Activated CD4-positive, alpha-beta T cell treated with anti-CD3 and anti-CD28 coated beads for 24 hours (primary cell): ENCODE measurements at places on chromosomes 11 and 22.

DNA sequence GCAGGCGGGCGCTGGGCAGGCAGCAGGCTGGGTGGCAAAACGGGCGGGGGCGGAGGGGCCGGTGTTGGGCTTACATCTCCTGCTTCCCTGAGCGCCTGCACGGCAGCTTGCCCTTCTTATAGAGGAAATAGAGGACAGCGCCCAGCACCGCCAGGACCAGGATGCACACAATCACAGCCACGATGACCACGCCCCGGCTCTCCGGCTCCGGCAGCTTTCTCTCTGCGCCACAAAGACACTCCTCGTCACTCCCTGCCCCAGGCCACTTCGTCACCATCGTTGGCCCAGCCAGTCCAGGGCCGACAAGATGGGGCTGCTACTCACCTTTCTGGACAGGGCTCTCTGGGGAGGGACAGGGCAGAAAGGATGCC is 6.3 kb downstream of the MCAM start:
- no peak for DNase-seq

GRCh38 chr11:82398300-82398815 is 335.3 kb downstream of the FAM181B start:
- DNase-seq = no peak

- DNase-seq = no peak
These were observed 10.4 kb downstream of the MICAL3 start for GRCh38 chr22:18013947-18014346.

GRCh38 chr11:65213322-65214211 is 31.8 kb downstream of the CAPN1 start:
- no peak for DNase-seq

DNA sequence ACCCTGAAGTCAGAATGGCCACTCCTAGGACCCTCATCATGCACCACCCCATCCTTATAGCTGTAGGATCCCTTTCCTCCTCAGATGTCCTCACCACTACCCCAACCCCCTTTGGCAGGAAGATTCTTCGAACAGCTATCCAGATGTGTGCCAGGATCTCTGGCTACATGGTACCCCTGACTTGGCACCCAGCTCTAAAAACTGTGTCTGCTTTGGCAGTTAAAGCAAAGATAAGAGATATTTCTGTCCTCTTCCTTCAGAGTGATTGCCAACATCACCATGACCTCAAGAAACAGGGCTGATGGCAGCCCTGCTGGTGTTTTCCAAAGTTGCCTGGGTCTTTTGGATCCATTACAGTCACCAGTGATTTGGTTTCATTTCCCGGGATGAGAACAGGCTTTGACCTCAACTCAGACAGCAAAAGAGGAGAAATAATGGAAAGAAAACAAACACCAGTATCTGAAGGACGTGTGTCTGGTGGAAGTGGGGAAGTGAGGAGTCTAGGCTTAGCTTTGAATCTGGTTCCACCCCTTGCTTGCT is 4.3 kb upstream of the NRIP3 start:
- DNase-seq = no peak

DNA sequence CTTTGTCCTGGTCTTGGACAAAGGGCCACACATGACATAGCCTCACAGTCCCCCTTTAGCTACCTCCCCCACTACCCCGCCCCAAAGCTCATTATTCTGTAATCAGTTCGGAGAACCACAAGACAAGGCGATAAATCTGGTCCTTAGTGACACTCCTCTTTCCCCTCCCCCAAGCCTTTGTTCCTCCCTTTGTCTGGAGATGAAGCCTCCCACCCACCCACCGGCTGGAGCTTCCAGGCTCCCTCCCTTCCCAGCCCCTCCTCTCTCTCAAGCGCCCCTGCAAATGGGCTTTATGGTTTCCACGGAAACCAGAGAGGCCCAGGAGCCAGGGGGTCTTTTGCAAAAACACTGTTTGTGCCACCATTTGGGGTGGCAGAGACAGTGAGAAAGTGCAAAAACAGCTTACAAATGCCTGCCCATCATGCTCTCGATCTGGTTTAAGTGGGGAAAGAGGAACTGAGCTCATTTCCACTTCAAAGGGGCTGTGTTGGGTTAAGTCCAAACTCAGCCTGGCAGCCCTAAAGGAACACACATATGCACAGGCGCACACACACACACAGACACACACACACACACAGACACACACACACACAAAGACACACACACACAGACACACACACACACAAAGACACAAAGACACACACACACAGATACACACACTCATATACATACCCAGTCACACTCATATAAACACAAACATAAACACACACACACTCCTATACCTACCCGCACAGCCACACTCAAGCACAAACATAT is 23.5 kb downstream of the APLNR start:
- no peak for DNase-seq

DNA sequence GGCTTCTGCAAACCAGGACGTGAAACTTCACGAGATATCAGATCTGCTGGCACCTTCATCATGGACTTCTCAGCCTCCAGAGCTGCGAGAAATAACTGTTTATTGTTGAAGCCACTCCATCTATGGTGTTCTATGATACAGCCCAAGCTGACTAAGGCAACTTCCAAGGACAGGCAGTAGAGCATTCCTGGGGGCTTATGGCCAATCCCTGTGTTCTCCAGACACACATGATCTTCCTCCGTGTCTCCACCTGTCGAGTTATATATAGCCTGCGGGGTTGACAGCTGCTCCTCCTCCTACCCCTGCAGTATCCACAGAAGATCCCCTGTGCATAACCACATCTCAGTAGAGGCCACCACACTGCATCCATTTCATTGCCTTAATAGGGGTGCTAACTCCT is 11.0 kb downstream of the TP53AIP1 start:
- DNase-seq = no peak

DNA sequence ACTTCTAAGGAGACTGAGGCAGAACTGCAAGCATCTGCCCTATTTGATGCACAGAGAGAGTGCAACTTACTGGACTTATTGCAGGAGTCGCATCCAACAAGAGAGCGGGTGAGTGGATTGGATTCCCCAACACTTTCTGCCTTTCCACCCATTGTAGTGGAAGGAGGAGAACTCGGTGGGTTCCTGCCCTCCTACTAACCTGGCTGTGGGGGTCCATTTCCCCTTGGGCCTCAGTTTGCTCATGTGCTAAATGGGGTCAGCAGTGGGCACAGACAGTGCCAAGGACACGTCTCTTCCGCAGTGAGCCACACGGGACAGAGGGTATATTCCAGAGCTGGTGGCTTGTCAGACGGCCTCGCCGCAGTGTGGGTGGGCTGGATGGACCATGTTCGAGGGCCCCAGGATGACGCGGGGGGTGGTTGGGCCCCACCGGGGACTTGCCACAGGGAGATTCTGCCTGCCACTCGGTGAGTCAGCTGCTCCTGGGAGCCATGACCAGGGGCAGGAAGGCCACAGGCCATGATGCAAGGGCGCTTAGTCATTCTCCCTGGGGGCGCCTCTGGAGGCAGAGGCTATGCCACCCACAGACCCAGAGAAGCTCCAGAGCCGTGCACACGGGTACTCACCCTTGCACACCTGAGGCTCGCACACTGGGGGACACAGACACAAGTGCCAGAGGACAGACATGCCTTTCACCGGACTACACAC is 8.2 kb downstream of the ALX4 start:
- no peak for DNase-seq

GRCh38 chr11:625636-626268 is 997 bp upstream of the CDHR5 start:
- DNase-seq = no peak

DNA sequence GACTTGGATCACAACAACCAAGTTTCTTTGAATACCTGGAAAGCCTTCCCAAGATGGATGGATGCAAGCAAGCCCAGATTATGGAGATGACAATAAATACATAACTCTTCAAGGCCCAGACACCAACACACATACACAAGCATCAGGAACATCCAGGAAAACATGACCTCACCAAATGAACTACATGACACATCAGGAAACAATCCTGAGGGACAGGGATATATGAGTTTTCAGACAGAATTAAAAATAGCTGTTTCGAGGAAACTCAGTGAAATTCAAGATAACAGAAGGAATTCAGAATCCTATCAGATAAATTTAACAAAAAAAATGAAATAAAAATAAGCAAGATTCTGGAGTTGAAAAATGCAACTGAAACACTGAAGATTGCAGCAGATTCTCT is 659.4 kb downstream of the METTL15 start:
- no peak for DNase-seq

GRCh38 chr11:115317277-115318185 is 186.7 kb downstream of the CADM1 start:
- no peak for DNase-seq

DNA sequence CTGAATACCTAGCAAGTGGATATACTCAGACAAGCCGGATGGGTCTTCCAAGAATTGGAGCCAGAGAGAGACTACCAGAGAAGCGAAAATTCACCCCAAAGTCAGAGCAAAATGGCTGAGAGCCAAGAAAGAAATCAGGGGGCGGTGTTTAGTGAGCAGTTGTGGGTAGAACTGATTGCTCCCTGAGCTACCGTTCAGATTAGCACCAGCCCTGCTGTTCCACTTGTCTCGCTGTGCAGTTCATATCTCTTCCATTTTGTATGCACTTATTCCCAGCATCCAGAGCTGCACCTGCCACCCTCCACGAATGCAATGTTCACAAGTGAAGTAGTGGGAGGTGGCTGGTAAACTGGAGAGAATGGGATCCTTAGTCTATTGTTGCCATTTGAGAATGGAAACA is 25.5 kb downstream of the DRD2 start:
- no peak for DNase-seq

DNA sequence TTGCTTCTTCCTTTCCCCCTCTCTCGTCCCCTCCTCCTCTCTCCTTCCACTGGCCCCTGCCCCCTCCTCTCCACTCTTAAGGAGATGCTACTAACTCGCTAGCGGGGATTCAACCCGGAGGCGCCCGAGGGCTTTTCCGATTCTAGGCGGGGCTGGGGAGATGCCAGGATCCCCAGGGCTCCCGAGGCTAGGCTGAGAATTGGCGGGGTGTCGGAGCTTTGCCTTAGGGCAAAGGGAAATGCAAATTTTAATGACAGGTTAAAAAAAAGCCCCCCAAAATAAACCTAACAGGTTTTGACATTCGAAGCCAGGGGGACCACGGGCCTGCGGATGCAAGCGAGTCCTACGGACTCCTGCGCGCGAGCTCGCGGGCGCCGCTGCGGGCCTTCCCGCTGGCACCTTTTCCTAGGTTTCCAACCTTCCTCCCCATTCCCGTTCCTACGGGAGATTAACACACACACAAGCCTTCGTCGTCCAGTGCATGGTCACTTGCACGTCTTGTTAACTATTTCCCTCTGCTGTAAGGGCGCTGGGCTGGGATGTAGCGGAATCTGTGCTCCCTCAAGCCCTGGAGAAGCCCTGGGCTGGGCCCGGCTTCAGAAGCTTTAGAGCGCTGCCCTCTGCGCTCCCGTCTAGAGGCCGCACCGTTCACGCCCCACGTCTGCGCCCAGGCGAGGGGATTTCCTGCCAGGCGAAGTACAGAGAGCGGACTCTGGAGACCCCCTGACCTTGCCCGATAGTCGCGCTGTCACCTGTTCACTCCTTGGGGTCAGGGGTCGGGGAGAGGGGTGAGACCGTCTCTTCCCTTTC is 729 bp upstream of the ALX4 start:
- no peak for DNase-seq

DNA sequence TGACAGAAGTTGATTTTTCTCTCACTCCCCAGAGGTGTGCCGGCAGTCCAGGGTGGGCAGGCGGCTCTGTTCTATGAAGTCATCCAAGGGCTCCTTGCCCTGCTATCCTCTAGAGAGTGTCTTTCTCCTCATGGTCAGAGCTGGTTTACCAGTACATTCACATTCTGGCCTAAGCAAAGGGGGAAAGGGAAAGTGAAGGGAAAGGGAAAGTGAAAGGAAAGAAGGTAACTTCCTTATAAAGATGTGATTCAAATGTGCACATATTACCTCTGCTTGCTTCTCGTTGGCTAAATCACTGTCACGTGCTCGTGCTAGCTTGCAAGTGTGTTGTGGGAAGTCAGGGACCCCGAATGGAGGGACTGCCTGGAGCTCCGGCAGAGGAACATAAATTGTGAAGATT is 2.9 kb upstream of the HTATIP2 start:
- DNase-seq = no peak

DNA sequence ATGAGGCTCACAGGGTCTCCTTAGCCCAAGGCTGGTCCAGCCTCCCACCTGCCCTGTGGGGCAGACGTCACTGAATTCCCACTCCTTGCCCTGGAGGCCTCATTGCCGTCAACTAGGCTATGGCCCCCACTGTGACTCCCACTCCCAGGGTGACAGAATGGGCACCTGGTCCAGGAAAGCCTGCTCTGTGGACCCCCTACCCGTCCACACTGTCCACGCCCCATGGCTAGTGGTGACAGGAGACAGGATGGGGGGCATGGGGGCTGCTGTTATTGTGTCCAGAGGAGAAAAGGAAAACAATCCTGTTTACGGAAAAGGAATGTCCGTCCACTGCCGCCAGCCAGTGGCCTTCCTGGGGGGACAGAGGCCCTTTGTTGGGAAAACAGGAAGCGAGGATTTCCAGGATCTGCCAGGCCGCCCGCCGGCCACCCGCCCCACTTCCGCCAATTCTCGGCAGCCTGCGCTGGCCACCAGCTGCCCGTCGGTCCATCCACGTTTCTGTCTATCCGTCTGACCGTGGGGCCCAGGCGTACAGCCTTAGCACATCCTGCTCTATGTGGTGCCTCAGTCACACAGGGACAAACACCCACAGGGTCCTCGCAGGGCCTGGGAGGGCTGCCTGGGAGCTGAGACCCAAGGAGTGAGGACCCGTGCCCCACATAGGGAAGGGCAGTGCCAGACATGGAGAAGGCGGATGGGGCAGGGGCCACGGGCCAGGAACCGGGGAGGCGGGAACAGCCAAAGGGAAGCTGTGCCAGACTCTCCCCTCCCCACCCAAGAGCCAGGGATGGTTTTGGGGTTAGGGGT is 19.5 kb downstream of the CRELD2 start:
- DNase-seq = no peak

DNA sequence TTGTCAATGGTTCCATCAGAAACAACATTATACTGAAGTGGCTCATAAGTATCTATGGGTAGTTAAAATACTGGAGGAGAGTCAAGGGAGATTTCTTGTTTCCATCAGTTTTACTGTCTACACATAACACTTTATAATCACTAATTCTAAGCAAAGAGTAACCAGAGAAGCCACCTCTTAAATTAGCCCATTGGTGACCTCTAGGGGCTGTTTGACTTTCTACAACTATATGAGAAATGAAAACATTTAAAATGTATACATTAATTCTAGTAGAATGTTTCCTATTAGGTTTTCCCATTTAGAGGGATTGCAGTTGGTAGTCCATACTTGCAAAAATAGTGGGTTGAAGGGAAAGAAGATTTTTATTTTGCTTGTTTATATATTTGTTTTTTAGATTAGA is 504.3 kb downstream of the FAM181B start:
- no peak for DNase-seq

DNA sequence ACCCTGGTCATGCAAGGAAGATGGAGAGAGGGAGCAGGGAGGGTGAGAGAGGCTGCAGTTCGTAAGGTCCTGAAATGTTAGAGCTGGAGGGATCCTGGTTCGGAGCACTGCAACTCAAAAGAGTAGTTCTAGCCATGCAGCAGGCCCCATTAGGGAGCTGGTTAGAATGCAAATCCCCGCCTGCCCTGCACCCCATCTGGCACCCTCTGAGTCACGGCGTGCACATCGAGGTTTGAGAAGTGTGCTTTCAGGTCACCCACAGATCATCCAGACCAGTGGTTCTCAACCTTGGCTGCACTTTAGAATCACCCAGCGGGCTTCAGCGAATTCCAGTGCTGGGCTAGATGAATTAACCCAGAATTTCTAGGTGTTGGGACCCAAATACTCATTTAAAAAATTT is 48.2 kb downstream of the ST3GAL4 start:
- no peak for DNase-seq

GRCh38 chr11:32050264-32050663 is 40.6 kb upstream of the RCN1 start:
- no peak for DNase-seq
